Mesenchymal stem cell (in vitro differentiated cells and primary cell): ENCODE measurements at places on chromosomes 12 and 14.

- DNase-seq: peak; percentile 76
These were observed 33.4 kb upstream of the SYNDIG1L start for GRCh38 chr14:74459289-74459946.

DNA sequence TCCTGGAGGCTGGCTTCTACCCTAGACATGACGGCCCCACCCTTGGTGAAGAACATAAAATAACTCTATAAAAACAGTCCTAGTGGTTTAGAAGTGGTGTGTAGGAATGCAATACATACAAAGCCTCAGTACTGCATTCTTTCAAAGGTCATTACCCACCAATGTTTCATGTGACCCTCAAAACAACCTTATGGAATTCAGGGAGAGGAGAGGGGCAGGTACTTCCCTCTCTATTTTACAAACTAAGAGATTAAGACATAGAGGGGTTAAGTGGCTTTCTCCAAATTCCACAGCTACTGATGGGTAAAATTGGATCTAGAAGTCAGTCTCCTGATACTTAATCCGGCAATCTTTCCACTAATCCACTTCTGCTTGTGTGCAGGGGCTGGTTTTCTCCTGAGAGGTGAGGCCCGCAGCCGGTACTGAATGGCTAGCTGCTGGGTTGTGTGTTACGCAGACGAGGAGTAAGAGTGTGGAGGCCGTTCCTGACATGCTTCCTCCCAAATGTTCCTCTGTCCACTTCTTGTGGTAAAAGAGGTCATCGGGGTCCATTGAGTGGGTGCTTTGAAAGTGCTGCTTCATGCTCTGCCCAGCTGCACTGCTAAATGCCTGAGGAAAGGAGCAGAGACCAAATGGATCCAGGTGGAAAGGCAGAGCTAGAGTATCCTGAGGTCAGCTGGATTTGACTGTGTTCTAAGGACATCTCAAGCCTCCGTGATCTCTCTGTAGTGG is 16.2 kb downstream of the SLC7A8 start:
- DNase-seq: no peak

DNA sequence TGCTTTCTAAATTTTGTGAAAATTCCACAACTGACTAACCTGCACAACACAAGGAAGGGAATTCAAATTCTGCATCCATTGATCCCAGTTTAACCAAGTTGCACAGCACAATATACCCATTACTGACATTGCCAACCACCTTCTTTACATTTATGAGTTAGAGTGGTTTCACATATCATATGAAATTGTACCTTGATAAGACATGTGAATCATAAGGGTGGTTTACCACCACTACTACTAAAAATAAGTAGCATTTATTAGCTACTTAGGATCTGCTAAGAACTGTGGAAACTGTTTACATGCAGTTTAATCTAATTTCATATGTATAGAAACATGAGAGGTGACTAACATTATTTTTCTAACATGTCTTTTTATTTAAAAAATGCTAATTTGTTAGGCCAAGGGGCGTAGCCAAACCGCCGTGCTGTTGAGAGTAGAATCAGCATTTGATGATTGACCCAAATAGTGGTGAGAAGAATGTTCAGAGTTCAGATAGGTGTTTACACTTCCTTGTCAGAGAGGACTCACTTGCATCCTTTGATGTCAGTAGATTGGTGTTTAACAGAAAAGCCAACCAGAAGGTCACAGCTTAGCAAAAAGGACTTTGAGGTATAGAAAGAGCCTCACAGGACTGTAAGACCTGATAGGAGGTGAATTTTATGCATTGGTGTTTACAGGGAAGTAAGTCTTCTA is 56.2 kb downstream of the LRFN5 start:
- no peak for DNase-seq

GRCh38 chr12:120711411-120711810 is 1.2 kb downstream of the UNC119B start:
- no peak for DNase-seq

GRCh38 chr12:129202109-129202814 is 349.0 kb downstream of the GLT1D1 start:
- no peak for DNase-seq

DNA sequence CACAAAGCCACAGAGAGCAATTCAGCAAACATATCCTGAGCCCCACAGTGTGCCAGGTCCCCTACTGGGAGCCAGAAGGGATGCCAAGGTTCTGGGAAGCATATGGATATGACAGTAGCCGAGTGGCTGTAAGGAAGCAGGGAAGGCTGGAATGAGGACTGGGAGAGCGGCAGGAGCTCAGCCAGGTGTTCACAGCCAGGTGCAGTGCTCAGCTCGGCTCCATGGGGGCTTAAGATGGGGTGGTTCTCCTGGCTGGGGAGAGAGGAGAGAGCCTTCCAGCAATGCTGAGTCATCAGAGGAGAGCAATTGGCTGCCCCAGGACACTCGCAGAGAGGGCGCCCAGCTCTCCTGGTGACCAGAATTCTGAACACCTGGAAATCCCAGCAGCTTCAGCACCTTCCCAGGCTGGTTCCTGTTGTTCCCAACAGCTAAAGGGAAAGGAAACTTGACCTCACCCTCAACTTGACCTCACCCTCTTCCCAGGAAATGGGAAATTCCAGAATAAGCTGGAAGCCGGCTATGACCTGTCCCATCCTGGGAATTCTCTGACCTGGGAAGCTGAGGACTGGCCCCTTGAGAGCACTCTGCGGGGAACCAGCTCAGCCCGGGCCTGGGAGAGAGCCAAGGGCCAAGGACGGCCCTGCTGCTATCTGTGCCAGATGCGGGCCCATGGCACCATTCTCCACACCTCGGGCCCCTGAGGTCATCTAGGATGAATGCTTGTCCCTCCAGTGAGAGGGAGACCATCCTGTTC is 34.6 kb downstream of the SLC6A12 start:
- DNase-seq: peak; percentile 24

DNA sequence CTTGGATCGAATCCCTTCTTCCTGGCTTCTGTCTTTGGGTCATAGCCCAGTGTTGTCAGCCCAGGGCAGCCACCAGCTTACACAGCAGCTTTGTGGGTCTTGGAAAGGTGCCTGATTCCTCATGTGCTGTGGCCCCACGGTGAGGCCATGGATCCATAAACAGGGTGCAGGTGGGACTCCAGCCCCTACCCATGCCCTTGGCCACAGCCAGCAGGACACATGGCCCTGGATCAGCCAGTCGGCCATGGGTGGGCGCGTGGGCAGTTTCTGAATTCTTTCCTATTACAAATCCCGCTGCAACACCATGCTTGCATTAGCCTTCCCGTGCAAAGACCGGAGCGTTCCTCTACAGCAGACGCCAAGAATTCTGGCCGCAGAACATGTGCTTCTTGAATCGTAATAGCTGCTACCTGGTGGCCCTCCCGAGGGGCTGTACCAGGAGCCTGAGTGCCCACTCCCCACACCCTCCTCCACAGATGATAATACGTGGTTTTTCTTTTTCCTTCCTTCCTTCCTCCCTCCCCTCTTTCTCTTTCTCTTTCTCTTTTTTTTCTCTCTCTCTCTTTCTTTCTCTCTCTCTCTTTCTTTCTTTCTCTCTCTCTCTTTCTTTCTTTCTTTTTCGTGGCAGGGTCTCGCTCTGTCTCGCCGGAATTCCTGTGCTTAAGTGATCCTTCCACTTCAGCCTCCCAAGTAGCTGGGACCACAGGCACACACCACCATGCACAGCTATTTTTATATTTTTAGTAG is 2.9 kb upstream of the MMP17 start:
- no peak for DNase-seq

DNA sequence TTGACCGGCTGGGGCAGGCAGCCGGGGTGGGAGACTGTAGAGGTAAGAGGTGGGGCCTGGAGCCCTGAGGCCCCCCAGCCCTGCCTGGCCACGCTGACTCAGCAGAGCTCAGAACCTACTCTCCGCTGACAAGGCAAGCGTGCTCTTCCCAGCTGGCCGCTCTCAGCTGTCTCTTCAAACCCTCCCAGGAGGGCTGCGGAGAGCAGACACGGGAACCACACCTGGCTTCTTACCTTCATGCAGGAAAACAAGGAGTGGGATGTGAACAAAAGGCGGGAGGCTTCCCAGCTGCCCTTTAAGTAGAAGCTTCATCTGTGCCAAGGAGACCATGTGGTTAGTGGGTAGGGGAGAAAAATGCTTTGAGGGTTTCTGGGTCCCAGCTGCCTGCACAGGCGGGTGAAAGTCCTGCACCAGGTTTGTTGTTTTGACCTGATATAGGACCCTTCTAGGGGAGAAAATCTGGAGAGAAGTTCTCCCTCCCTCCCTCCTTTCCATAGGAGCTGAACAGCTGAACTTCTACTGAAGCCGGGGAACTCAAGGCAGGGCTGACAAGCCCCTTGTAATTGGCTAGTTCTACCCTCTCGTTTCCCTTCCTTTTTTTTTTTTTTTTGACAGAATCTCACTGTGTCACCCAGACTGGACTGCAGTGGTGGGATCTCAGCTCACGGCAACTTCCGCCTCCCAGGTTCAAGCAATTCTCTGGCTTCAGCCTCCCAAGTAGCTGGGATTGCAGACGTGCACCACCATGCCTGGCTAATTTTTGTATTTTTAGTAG is 12.8 kb upstream of the TESC start:
- DNase-seq: no peak

GRCh38 chr12:112967306-112967705 is 11.0 kb upstream of the OAS2 start:
- DNase-seq: no peak

DNA sequence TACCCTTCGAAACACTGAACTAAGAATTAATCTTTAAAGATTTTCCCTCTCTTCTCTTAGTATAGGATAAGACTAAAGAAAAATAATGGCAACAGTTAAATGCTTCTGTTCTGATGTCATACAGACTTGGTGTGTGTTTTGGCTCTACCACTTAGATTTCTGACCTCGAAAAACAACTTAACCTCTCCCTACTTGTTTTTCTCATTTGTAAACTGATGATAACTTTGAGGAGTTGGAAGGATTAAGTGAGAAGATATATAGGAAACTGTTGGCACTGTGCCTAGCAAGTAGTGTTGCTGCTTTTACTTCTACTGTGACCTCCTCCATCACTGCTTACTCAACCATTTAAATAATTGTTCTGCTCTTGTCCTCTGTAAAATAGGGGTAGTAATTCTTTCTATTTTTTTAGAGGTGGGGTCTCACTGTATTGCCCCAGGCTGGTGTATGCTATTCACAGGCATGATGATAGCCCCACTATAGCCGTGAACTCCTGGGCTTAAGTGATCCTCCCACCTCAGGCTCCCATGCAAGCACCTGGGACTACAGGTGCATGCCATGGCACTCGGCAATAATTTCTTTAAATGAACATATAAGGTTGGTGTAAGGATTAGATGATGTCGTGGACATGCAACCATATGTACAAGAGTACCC is 22.4 kb downstream of the PALS1 start:
- peak; percentile 88 for DNase-seq

GRCh38 chr12:99284161-99284560 is 363.4 kb upstream of the GARIN6 start:
- DNase-seq: no peak

DNA sequence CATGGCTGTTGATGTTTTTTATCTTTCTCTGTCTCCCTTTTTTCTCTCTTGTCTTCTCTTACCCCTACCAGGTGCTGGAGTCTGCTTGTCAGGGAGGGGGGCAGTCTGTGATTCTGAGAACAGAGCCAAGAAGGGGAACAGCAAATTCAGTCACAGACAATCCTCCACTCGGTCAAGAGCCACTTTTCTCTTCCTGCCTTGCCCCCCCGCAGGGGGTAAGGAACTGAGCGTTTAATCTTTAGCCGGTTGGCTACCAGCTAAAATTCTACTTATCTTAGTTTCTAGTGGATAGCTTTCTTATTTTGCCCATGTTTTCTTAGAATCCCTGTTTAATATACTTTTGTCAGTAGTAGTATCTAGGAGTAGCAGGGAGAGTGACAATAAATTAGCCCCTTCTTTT is 1.9 kb downstream of the RIMKLB start:
- DNase-seq: no peak

GRCh38 chr12:69094606-69095216 is 144.7 kb upstream of the CPSF6 start:
- DNase-seq: no peak

GRCh38 chr14:101088714-101089113 is 185.2 kb upstream of the RTL1 start:
- no peak for DNase-seq

GRCh38 chr12:3605692-3606091 is 114.7 kb downstream of the PRMT8 start:
- no peak for DNase-seq

DNA sequence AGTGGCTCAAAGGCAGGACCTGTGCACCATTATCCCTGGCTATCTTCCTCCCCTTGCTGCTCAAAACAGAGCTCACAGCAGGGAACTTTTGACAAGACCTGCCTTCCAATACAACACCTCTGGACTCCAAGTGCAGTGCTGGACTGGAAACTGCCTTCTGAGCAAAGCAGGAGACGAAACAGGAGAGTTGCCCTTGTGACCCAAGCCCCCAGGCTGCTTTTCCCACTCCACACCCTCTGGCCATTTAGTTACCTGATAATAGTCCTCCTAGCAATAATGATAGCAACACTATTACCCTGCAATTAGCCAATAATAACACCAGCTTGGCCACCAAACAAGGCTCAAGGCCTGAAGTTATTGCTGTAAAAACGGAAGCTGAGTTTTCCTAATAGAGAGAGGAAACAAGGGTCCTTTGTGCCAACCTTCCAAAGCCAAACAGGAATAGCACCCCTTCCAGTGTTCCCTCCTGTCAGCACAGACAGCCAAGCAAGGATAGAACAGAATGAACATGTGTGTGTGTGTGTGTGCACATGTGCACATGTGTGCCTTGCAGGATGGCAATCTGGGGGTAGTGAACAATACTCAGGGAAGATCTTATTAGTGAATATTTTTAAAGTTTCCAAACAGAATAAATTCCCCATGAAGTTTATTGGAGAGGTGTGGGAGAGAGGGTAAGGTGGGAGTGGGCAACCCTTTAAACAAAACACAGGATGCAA is 9.2 kb upstream of the KRT73 start:
- no peak for DNase-seq

DNA sequence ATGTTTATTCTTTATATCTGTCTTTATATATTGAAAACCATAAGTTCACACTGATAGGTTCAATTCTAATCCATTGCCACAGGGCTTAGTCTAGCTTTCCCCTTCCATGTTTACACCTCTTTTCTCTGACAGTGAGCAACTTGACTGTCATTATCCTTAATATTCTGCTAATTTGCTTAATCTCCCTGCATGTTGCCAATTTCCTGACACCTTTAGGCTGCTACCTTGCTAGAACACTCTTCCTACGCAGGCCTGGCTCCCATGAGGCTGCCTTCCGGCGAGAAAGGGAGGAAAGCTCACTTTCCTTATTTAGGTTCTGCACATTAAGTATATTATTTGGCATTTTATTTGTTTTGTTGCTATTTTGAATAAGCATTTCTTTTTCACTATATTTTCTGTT is 12.8 kb upstream of the FRS2 start:
- no peak for DNase-seq

DNA sequence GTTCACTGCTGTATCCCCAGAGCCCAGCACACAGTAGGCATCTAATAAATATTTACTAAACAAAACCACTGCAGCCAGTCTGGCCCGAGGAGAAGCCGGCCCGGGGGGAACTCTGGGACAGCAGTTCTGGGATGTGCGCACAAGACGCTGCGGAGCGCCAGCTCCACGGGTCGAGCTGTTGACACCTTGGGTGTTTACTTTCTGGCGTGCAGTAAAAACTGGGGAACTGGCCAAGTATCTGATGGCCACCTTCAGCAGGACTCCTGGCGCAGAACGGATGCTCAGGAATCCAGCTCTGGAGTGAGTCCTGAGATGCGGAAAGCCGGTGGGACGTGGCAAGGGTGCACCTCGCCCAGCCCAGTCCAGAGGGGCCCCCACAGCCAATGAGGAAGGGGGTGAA is 65.6 kb downstream of the NCOR2 start:
- DNase-seq: no peak
